ENCODE measurements at places on chromosomes 7 and 10.

DNA sequence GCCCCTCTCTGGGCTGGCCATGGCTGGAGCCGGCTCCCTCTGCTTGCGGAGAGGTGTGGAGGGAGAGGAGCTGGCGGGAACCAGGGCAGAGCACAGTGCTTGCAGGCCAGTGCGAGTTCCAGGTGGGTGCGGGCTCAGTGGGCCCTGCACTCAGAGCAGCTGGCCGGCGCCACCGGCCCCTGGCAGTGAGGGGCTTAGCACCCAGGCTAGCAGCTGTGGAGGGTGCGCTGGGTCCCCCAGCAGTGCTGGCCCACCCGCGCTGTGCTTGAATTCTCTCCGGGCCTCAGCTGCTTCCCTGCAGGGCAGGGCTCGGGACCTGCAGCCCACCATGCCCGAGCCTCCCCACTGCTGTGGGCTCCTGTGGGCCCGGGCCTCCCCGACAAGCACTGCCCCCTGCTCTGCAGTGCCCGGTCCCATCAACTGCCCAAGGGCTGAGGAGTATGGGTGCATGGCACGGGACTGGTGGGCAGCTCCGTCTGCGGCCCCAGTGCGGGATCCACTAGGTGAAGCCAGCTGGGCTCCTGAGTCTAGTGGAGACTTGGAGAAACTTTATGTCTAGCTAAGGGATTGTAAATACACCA, 61.2 kb upstream of the AGR3 start:
- DNase-seq, result no peak

- no peak for DNase-seq
These were observed 112.4 kb upstream of the PPP2R2D start for GRCh38 chr10:131788386-131788785.

GRCh38 chr10:31774928-31775650, 153.5 kb downstream of the ARHGAP12 start:
- DNase-seq, result no peak

GRCh38 chr10:103843045-103843444, 12.3 kb downstream of the SH3PXD2A start:
- no peak for DNase-seq

DNA sequence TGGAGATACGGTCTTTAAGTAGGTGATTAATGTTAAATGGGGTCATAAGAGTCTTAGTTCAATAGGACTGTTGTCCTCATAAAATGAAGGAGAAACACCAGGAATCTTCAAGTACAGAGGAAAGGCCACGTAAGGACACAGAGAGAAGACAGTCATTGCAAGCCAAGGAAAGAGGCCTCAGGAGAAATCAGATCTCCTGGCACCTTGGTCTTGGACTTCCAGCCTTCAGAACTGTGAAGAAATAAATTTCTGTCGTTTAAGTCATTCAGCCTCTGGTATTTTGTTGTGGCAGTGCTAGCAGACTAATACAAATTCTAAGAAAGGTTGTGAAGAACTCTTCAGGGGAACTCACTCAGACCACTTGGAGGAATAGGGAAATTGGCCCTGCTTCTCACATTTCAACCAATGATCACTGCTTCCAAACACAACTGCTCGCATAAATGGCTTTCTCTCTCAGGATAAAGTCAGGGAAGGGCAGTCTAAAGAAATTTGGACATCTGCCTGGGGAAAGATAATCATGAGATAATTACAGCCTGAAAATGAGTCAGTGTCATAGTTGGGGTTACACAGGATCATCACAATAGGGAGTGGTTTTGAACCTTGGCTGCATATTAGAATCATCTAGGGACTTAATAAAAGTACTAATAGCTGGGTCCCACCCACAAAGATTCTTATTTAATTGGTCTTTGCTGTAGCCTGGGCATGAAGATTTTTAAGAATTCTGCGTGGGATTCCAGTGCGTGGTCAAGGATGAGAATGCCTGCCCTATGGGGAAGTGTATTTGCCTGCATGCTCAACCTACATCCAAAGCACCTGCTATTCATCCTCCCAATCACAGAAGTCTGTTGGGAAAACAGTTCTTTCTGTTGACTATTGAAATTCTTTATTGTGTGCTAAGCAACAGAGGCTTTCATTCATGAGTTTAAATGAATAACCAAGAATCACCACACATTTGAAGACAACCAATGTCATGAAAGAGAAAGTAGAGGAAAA, 310.6 kb upstream of the PLXDC2 start:
- no peak for DNase-seq

DNA sequence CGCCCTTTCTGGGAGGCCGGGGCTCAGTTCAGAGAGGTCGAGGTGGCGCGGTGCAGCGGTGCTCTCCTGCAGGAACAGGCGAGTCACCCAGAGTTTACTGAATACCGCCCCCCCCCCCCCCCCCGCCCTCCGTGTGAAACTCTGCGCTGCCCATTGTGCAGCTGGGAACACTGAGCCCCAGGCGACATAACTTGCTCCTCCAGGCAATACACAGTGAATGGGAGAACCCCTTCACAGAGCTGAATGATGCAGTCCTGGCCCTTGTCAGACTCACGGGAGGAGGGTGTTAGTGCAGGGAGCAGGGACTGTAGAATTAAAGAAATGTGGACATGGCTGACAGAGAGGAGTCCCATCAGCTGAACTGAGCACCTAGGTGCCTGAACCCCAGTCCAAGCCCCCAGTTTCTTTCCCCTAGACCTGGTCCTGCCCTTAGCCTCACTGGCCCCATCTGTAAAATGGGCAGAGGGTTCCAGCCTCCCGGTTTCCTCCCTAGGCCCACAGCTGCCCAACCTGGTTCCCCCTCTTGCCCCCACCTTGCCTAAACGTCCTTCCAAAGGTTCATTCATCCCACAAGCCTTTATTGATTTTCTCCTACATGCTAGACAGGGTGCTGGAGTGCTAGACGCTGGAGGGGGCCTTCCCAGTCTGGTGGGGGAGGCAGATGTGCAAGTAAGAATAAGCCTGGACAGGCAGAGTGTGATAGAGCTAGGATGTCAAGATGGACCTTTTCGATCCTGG, 869 bp upstream of the LOXL4 start:
- DNase-seq, result no peak

GRCh38 chr7:6106140-6106904, 75.1 kb downstream of the ANKRD61 start:
- DNase-seq, result peak; percentile 80

DNA sequence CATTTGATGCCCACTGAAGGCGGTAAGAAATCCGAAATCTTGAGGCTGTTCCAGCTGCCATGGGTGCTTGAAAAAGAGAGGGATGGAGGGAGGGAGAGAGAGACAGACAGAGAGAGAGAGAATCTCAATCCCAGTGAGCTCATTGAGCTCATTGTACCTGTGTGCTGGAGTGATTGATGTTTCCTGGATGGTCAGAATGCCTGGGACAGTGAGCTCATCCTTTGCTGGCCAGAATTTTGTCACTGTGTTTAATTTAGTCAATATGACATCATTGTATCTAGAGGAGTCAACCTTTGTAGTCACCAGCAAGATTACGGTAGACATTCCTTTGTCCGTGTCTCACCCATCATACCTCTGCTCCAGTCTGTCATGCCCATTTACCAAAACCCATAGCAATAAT, 625.4 kb upstream of the POM121L12 start:
- DNase-seq, result no peak

- no peak for DNase-seq
These were observed 310.9 kb upstream of the NRG3 start for GRCh38 chr10:81564143-81564542.

DNA sequence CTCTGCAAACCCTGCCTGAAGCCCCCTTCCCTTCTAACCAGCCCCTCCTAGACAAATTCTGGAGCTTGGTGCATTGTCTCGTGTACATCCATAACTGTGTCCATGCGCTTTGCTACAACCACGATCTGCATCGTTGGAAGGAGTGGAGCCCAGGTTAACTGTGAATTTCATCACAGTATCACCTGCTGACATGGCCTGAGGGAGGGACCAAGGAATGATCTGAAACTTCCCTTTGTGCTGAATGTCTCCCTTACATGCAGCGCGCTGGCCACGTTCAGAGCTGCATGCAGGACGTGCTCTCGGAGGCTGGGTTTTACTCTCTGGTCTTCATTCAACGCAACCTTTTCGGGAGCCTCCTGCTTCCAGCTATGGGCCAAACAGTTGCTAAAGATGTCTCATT, 222.3 kb downstream of the CUX1 start:
- DNase-seq, result no peak

DNA sequence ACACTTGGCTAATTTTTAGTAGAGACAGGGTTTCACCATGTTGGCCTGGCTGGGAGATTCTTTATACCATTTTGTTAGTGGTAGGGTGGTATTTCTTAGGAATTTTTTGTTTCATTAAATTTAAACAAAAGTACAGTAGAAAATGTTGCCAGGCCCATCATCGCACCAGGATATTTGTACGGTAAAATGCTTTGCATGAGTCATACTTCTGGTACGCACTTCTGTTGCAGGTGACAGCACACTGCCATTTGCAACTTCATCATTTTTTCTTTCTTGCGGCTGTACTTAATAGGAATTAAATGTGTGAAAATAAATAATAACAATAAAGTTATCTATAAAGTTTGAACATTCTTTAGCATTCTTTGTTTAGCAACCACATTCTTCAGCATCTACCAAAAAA, 195.6 kb downstream of the SKAP2 start:
- DNase-seq, result no peak

DNA sequence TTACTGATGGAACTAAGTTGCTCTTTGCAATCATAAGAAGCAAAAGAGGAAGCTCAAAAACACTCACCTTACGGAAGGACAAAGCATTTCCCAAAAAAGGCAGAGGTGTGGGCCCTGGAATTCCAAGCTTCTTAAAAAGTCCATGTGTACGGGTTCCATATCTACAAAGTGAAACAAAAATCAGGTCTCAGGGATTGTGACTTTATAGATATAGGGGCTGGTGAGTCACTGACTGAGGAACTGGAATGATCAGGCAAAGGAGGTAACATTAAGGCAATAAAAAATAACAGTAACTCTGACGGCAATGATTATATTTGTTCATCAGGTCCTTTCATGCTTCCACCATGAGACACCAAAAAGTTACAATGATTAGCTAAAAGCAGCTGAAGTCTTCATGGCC, 4.0 kb downstream of the CYP3A7 start:
- DNase-seq, result no peak
